ENCODE measurements at places on chromosomes 1 and 21. TPM values are rescaled to one million over a fixed set of nuclear protein-coding genes. Genes with fewer than 3 reads are reported as not detected.

DNA sequence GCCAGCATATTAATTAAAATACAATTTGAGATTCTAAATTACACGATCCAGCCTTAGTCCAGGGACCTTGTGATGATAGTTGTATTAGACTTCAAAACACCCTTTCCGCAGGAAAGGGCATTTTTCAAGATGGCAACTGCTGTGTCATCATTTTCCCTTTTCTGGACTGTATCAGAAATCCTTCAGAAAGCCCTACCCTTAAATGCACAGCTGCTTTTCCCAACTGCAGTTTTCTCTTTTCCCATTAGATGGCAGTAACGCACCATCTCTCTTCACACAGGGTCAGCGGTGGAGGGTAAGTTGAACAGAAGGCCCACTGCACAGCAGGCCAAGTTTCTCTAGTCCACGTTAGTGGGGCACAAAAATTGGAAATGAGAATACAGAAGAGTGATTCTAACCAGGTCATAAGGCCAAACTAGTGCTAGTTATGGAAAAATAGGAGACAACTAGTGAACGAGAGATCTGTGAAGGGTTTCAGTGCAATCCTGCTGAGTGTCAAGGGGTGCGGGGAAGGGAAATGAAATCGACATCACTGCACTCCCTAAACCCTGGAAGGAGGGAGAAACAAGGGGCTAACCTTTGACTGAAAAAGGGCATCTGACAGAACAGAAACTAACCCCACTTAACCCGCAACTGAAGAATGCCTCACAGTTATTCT, 22.1 kb upstream of the TDRD10 start:
- no peak overlapping the region for H3K27ac ChIP-seq
- no peaks in the 10 kb centered on the region for H3K4me1 ChIP-seq

FCGR1A gene
- 25.8 TPM for total RNA-seq

GRCh38 chr21:32457962-32458361, 45.5 kb downstream of the EVA1C start:
- peaks cover 3% of the 10 kb centered on the region for H3K4me1 ChIP-seq
- no peak for DNase-seq
- no peak overlapping the region for H3K27ac ChIP-seq
- no peaks in the 10 kb centered on the region for H3K36me3 ChIP-seq
- H3K4me3 ChIP-seq: no peak overlapping the region
- no peaks in the 10 kb centered on the region for H3K27me3 ChIP-seq

- no peak for DNase-seq
- no peak overlapping the region for H3K4me3 ChIP-seq
- no peak overlapping the region for H3K27ac ChIP-seq
- peaks cover 9% of the 10 kb centered on the region for H3K36me3 ChIP-seq
Measured at GRCh38 chr1:145916745-145917144, 1.8 kb downstream of the PEX11B start.

- H3K27me3 ChIP-seq: no peaks in the 10 kb centered on the region
- no peak for DNase-seq
- no peak overlapping the region for H3K27ac ChIP-seq
- H3K36me3 ChIP-seq: peaks cover 55% of the 10 kb centered on the region
- H3K4me1 ChIP-seq: no peaks in the 10 kb centered on the region
- H3K4me3 ChIP-seq: no peak overlapping the region
Measured at GRCh38 chr1:40768146-40768990, 15.2 kb upstream of the KCNQ4 start.

FAM151A gene
- not detected for total RNA-seq

DNA sequence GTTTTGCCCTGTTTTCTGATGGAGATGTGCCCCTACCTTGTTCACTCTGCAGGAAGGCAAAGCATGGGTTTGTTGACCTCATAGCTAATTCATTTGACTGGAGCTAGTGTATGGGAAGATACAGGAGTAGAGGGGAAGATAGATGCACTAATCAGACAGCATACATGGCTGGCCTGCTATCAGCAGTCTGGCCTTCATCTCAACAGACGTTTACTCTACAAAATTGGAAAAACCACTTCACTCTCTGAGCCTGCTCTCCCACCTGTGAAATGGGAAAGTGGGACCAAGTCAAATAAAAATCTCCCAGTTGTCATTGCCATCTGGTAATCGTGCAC, 235.2 kb upstream of the RAB4A start:
- no peaks in the 10 kb centered on the region for H3K27me3 ChIP-seq
- H3K4me1 ChIP-seq: no peaks in the 10 kb centered on the region
- H3K27ac ChIP-seq: no peak overlapping the region
- no peaks in the 10 kb centered on the region for H3K36me3 ChIP-seq

Measured in lung (tissue), 17 donors.